ENCODE measurements at places on chromosomes 16 and 17.

GRCh38 chr17:78497115-78497540 is 80.1 kb downstream of the DNAH17 start:
- DNase-seq: peak; percentile 39
- no peaks in the 10 kb centered on the region for H3K4me1 ChIP-seq
- H3K27ac ChIP-seq: no peak overlapping the region
- H3K27me3 ChIP-seq: no peaks in the 10 kb centered on the region
- H3K36me3 ChIP-seq: no peaks in the 10 kb centered on the region

DNA sequence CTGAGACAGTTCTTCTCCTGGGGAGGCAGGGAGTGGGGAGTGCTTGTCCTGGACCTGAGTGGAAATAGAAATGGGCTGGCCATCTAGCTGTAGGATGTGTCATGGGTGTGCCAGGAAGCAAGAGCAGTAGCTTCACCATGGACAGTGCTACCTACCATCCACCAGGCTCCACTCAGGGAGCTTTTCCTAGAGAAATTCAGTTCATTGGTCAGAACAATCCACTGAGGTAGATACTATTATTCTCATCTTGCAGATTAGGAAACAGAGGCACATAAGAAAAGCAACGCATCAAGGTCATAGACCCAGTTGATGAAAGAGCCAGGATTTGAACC is 372.0 kb downstream of the SLC39A11 start:
- H3K4me3 ChIP-seq: no peak overlapping the region
- no peaks in the 10 kb centered on the region for H3K27me3 ChIP-seq
- H3K27ac ChIP-seq: no peak overlapping the region
- H3K36me3 ChIP-seq: no peaks in the 10 kb centered on the region
- DNase-seq: no peak

DNA sequence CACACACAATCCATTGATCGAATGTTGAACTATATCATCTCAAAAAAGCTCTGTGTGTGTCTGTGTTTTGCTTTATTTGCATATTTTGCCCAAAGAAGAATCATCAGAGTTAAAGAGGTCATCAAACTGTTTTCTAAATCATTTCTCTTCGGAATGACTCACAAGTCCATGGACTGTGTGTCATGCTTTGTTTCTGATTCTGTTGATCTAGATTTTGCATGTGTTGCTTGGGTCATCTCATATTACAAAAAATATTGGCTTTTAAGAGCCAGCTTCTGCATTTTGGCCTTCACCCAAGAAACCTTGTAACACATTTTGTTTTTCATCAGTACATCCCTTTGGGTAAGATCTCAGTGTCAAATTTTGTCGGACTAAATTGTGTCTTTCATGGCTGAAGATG is 471.2 kb upstream of the HSBP1 start:
- H3K4me1 ChIP-seq: no peaks in the 10 kb centered on the region
- no peaks in the 10 kb centered on the region for H3K36me3 ChIP-seq
- H3K27ac ChIP-seq: no peak overlapping the region
- H3K4me3 ChIP-seq: no peak overlapping the region
- no peaks in the 10 kb centered on the region for H3K27me3 ChIP-seq
- DNase-seq: no peak

DNA sequence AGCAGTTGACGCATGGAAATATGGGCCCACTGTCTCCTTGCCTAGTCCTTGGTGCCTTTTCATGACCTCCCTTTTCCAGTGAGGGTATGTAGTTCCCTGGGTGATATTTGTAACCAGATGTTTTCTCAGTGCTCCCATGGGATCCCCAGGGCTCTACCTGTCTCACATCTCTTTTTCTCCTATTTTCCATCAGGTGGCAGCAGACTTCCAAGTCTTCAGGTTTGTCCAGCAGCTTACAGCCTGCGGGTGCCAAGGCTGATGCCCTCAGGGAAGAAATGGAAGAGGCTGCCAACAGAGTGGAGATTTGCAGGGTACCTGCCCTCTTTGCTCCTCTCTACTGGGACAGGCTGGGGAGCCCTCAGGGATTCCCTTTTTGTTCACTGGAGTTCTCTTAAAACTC is 89.1 kb downstream of the ELAC2 start:
- no peak overlapping the region for H3K4me3 ChIP-seq
- no peak for DNase-seq
- H3K36me3 ChIP-seq: no peaks in the 10 kb centered on the region
- H3K4me1 ChIP-seq: no peaks in the 10 kb centered on the region

DNA sequence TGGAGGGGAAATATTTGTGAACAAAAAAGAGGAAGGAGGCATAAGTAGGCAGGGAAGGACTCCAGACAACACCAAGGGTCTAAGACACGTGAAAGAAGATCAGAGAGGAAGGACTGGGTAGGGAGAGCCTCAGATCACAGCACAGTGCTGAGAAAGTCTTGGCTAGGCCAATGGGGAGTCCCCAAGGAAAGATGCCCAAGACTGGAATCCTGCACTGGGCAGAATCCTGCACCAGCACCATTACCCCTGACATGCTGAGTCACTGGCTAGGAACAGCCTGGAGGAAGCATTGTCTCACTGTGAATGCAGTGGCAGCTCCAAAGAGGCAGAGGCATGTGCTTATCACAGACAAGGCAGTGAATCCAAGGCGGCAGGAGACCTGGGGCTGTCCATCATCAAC is 19.2 kb downstream of the CLEC19A start:
- no peaks in the 10 kb centered on the region for H3K36me3 ChIP-seq
- no peaks in the 10 kb centered on the region for H3K27me3 ChIP-seq
- no peaks in the 10 kb centered on the region for H3K4me1 ChIP-seq
- H3K4me3 ChIP-seq: no peak overlapping the region
- H3K27ac ChIP-seq: no peak overlapping the region
- no peak for DNase-seq

- no peak overlapping the region for H3K27ac ChIP-seq
- DNase-seq: no peak
- H3K27me3 ChIP-seq: no peaks in the 10 kb centered on the region
- no peaks in the 10 kb centered on the region for H3K36me3 ChIP-seq
- H3K4me1 ChIP-seq: no peaks in the 10 kb centered on the region
These were observed 16.1 kb upstream of the KCNJ2 start for GRCh38 chr17:70153210-70153609.

GRCh38 chr16:566475-567372 is at the start of gene NHLRC4:
TSS of gene NHLRC4 (plus strand) at chr16:567005. CDS start at chr16:568048, 1,043 bp downstream.
- H3K36me3 ChIP-seq: no peaks in the 10 kb centered on the region
- H3K4me1 ChIP-seq: peaks cover 7% of the 10 kb centered on the region
- H3K27ac ChIP-seq: peak within 1 kb of the TSS; percentile 50
- H3K4me3 ChIP-seq: peak within 1 kb of the TSS; percentile 25
- peak; percentile 85 for DNase-seq

- no peak overlapping the region for H3K27ac ChIP-seq
- H3K36me3 ChIP-seq: no peaks in the 10 kb centered on the region
- H3K4me1 ChIP-seq: no peaks in the 10 kb centered on the region
- H3K27me3 ChIP-seq: no peaks in the 10 kb centered on the region
These were observed 13.3 kb downstream of the MIS12 start for GRCh38 chr17:5499476-5500231.

DNA sequence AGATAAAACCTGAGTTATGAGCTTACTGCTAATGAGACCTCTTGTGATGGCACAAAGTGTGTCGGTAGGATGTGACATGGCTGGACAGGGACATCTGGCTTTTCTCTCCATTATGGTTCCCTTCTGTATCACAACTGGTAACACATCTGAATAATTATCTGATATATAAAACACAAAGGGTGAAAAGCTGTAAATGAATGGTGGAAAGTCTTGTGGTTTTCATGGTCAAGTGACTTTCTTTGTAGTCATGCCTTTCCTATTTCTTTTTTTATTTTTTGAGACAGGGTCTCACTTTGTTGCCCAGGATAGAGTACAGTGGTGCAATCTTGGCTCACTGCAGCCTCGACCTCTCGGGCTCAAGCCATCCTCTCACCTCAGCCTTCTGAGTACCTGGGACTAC is 35.3 kb upstream of the ZFHX3 start:
- no peak for DNase-seq
- H3K36me3 ChIP-seq: no peaks in the 10 kb centered on the region
- no peak overlapping the region for H3K4me3 ChIP-seq
- H3K27ac ChIP-seq: no peak overlapping the region

GRCh38 chr16:35731341-35732040 is 2272.1 kb downstream of the TP53TG3F start:
- H3K27me3 ChIP-seq: no peaks in the 10 kb centered on the region
- no peak overlapping the region for H3K4me3 ChIP-seq
- no peak for DNase-seq
- no peaks in the 10 kb centered on the region for H3K36me3 ChIP-seq
- H3K27ac ChIP-seq: no peak overlapping the region
- no peaks in the 10 kb centered on the region for H3K4me1 ChIP-seq

- H3K4me3 ChIP-seq: peak overlapping the region; percentile 52
- no peaks in the 10 kb centered on the region for H3K36me3 ChIP-seq
- peaks cover 17% of the 10 kb centered on the region for H3K4me1 ChIP-seq
- H3K27me3 ChIP-seq: no peaks in the 10 kb centered on the region
These were observed 46.1 kb downstream of the CYTH1 start for GRCh38 chr17:78735832-78736525.

DNA sequence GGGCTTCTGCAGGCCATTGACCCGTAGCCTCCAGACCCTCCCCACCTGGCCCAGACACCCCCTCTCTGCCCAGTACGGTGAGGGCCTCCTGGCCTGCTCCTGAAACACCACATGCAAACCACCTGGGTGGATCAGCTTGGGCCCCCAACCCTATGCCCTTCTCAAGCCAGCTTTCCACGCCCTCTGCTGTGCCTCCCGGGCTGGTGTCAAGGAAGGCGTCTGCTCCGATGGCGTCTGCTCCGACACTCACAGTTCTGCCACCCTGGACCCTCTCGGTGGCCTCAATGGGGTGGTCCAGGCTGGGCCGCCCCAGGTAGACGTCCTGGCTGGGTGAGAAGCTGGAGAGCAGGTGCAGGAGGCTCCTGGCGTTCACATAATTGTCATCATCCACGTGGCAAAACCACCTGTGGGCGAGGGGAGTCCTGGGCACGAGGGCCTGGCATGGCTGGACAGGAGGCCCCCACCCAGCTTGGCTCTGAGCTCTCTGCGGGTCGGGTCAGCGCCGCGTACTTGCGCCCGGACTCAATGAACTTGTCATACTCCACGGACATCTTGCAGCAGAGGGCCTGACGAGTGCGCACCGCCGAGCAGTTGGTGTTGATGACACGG is 1.4 kb downstream of the RFNG start:
- peaks cover 24% of the 10 kb centered on the region for H3K4me1 ChIP-seq
- no peaks in the 10 kb centered on the region for H3K27me3 ChIP-seq
- DNase-seq: no peak
- peak overlapping the region; percentile 94 for H3K4me3 ChIP-seq
- no peak overlapping the region for H3K27ac ChIP-seq

GRCh38 chr16:77059446-77059845 is 131.5 kb upstream of the MON1B start:
- no peaks in the 10 kb centered on the region for H3K27me3 ChIP-seq
- no peaks in the 10 kb centered on the region for H3K4me1 ChIP-seq
- no peak overlapping the region for H3K27ac ChIP-seq
- no peak for DNase-seq
- no peak overlapping the region for H3K4me3 ChIP-seq

GRCh38 chr17:40191237-40192208 is 14.3 kb downstream of the RAPGEFL1 start:
- H3K4me1 ChIP-seq: no peaks in the 10 kb centered on the region
- H3K27ac ChIP-seq: no peak overlapping the region
- peak overlapping the region; percentile 57 for H3K4me3 ChIP-seq
- no peaks in the 10 kb centered on the region for H3K27me3 ChIP-seq
- DNase-seq: peak; percentile 90
- H3K36me3 ChIP-seq: no peaks in the 10 kb centered on the region

- no peaks in the 10 kb centered on the region for H3K27me3 ChIP-seq
- H3K4me1 ChIP-seq: no peaks in the 10 kb centered on the region
- DNase-seq: no peak
These were observed 30.5 kb upstream of the TANC2 start for GRCh38 chr17:62935523-62935922.

GRCh38 chr17:38628441-38628840 is 22.7 kb upstream of the SRCIN1 start:
- DNase-seq: no peak
- no peaks in the 10 kb centered on the region for H3K36me3 ChIP-seq
- H3K27me3 ChIP-seq: no peaks in the 10 kb centered on the region
- no peak overlapping the region for H3K27ac ChIP-seq

DNA sequence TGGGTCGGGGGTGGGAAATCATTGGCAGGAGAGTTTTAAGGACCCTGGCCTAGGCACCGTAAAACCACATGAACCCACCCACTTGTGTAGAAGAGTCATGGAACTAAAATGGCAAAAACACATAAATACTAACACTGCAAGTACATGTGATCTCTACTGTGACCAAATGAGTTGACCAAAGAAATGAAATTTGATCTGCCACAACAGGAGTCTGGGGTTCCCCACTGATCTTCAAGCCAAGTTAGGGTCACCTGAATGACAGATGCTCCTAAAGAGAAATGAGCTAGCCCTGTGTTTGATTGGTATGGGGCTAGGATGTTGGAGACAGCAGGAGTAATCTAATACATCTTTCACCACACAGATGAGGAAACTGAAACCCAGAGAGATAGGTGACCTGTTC is 21.5 kb upstream of the SKAP1 start:
- no peak overlapping the region for H3K4me3 ChIP-seq
- H3K27ac ChIP-seq: no peak overlapping the region
- no peaks in the 10 kb centered on the region for H3K4me1 ChIP-seq

- no peak overlapping the region for H3K4me3 ChIP-seq
- H3K27ac ChIP-seq: no peak overlapping the region
- H3K36me3 ChIP-seq: no peaks in the 10 kb centered on the region
- H3K4me1 ChIP-seq: no peaks in the 10 kb centered on the region
- DNase-seq: no peak
- no peaks in the 10 kb centered on the region for H3K27me3 ChIP-seq
These were observed 507.2 kb upstream of the EEF2KMT start for GRCh38 chr16:5604770-5605169.

DNA sequence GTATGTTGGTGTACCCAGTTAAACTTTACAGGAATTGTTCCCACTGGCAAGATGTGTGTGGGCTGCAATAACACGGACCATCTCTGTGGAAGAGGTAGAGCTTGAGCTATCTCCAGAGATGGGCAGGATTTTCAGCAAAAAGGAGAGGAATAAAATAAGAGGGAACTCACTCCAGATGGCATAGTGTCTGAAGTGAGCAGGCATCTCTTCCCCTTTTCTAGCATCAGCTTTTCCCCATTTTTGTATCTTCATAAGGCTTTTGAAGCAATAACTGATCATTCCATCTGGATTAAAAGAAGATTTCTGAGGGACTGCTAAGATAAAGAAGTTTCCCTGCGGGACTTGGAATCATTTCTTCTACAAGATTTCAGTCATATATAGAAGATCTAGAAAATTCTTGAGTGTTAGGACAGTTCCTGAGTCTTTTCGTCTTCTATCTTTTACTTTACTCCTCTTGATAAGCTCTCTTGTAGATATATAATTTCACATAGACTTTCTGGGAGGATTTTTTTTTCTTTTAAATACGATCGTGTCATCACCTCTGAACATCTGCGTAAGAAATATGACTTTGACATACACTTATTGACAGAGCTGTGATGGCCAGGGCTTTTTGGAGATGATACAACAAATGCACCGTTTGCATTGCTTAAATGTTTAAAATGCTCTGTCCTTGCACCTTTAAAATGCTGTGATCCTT is 2.1 kb downstream of the CPD start:
- H3K36me3 ChIP-seq: peaks cover 6% of the 10 kb centered on the region
- H3K4me3 ChIP-seq: peak overlapping the region; percentile 95

All from Peyer's patch (tissue), 4 donors.